ENCODE measurements at places on chromosomes 1 and 21.
A peak's percentile ranks its signal among the peaks of the same experiment; 100 is the strongest.

- DNase-seq, result no peak
Measured at GRCh38 chr1:101453844-101454243, 217.0 kb downstream of the S1PR1 start.

DNA sequence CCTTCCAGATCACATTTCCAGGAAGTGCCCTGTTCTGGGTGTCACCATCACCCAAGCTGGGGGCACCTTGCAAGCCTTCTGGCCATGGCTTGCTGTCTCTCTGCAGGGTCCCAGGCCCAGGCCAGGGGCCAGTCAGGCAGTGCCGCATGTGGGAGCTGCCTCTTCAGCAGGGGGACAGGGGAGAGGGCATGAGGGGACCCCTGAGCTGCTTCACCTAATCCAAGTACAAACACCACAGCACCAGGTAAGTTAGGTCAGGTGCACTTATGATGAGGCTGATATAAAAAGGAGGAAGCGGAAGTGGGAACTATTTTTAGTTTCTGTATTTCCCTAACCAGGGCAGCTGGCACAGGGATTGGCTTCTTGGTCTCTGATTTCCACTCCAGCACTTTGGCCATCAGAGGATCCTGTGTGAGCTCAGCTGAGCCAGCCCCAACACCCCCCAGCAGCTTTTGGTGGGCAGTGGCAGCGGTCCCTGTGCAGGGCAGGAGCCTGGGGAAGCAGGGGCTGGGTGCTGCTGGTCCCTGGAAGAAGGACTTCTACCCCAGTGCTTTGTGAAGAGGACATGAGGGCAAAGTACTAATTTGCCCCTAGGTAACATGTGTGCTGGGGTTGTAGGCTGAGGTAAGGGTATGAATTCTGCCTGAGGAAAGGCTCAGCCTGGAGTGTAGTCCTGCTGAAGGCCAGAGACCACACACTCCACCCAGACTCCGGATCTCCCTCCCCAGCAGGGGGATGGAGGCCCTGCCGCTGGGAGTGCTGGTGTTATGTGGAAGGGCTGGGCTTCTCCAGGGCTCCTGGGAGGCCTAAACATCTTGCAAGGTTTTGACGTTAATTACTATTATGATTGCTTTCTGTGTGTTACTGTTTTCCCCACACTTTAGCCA lies 3.3 kb upstream of the PCBP3 start:
- no peak for DNase-seq

DNA sequence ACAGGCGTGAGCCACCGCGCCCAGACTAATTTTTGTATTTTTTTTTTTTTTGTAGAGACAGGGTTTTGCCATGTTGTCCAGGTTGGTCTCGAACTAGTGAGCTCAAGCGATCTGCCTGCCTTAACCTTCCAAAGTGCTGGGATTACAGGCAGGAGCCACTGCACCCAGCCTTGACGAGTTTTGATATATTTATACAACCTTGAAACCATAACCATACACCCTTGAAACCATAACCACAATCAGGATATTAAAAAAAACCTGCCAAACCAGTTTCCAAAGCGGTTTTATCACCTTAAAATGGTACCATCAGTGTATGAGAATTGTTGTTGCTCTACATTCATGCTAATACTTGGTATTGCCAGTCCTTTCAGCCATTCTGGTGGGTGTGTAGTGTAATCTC lies 3.7 kb upstream of the PHACTR4 start:
- no peak for DNase-seq

GRCh38 chr1:61058483-61059245 lies 23.7 kb upstream of the NFIA start:
- no peak for DNase-seq

DNA sequence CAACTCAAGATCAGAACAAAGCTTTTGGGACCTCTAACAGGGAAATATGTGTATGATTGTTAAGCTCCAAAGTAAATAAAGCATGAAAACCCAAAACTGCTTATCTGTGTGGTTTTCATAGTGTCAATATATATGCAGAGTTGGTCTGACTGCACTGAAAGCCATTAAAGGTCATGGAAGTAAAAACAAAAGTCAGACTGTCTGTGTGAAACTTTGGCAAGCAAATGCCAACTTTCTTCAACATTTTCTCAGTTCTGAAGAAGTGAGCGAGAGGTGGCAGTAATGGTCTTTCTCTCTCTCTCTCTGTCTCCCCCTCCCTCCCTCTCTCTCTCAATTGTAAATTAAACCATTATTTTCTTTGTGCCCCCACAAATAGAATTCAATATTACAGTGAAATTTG lies 100.1 kb upstream of the S1PR1 start:
- DNase-seq, result no peak

GRCh38 chr1:28143496-28144202 lies 32.8 kb downstream of the PTAFR start:
- DNase-seq, result no peak

- DNase-seq, result no peak
Measured at GRCh38 chr1:6531996-6532395, 22.3 kb downstream of the NOL9 start.

DNA sequence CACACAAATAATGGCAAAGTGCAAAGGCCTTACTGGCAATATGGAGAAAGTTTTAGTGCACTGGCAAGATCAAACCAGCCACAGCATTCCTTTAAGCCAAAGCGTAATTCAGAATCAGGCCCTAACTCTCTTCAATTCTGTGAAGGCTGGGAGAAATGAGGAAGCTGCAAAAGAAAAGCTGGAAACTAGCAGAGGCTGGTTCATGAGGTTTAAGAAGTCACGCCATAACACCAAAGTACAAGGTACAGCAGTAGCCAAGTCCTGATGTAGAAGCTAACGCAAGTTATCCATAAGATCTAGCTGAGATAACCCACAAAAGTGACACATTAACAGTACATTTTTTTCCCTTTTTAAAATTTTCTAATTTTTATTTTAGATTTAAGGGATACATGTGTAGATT lies 57.1 kb downstream of the SLC27A3 start:
- DNase-seq, result no peak

DNA sequence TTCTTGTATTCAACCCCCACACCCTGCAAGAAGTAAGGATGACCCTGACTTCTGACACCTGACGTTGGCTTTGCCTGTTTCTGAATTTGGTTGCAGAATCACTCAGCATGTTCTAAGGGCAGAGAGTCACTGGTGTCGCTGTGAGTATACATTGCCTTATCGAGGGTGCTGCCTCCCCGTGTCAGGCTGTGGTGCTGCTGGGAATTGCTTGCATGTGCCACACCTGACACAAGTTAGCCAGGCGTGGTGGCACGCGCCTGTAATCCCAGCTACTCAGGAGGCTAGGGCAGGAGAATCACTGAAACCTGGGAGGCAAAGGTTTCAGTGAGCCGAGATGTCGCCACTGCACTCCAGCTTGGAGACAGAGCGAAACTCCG lies 45.9 kb downstream of the WDR4 start:
- DNase-seq, result no peak

GRCh38 chr1:232635778-232636356 lies 5.9 kb upstream of the SIPA1L2 start:
- DNase-seq, result peak; percentile 45

- no peak for DNase-seq
Measured at GRCh38 chr1:241605146-241605805, 34.9 kb downstream of the CHML start.

- no peak for DNase-seq
Measured at GRCh38 chr21:30434033-30434631, 4.1 kb downstream of the KRTAP13-4 start.

- no peak for DNase-seq
Measured at GRCh38 chr1:176066709-176067108, 140.4 kb downstream of the COP1 start.

DNA sequence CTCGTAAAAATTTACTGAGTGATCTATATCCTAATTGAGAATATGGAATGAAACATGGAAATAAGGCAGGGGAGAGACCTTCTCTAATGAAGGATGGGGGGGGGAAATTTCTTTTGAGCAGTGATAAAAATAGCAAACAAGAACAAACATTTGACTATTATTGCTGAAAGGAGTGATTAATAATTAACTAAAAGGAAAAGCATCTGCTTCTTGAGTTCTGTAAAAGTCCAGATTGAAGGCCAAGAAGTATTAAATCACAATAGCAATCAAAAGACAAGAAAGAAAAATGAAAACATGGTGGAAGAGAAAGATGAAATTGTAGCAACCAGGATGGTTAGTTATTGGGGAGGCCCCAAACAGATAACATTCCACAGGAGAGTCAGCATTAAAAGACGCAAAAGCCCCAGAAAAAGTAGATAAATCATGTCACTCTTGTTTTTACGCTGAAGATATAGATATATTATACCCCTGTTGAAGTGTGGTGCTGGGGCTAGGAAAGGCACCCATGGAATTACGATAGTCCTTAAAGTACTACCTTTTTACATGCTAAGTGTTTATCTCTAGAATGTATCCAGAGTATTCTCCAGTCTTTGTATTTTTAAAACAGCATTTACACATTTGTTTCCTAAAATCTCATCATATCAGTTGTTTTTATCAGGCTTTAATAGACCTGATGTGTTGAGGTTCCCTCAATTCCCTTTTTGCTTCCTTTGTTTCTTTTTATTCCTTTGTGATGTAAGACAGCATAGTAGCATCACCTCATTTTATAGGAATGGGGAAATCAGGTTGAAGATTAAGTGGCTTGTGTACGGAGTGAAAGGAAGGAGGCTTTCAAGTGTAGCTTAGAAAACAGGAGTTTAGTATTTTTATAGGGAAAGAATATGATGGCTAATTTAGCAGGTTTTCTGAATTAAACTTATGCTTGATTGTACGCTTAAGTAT lies 28.9 kb downstream of the DISP1 start:
- no peak for DNase-seq

- no peak for DNase-seq
Measured at GRCh38 chr1:235670157-235670776, 20.7 kb upstream of the GNG4 start.

- no peak for DNase-seq
Measured at GRCh38 chr1:172112576-172112975, 271.3 kb downstream of the DNM3 start.

- DNase-seq, result no peak
Measured at GRCh38 chr1:68950036-68950435, 453.2 kb upstream of the DEPDC1 start.

DNA sequence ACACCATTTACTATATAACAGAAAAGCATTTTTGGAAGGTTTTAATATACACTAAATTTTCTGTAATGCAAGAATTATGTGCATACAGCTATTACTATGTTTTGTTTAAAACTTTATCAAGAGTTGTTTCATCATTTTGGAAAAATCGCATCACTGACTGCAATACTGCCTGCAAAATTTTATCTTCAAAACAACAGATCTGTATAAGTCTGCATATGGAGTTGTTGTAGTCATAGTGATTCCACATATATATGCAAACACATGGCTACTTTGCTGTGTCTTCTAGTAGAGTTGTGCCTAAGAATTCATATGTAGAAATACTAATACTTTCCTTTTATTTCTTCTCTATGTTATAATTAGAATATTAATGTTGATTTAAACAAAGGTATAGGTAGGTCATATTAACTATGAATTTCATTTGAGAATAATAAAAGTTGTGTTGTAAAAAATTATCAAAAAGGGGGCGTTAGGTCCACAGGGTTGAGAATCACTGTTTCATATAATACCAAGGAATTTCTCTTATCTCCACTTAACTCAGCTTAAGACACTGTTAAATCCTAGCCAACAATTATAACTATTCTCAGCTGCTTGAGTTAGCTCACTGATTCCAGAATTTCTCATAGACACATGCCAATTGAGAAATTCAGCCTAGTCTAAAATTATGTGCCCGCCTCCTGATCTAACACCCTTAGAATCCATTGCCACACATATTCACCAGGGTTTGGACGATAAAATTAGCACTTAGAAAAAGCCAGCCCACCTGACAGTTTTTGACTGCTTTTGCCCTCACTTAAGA lies 22.9 kb upstream of the LAMC1 start:
- no peak for DNase-seq

DNA sequence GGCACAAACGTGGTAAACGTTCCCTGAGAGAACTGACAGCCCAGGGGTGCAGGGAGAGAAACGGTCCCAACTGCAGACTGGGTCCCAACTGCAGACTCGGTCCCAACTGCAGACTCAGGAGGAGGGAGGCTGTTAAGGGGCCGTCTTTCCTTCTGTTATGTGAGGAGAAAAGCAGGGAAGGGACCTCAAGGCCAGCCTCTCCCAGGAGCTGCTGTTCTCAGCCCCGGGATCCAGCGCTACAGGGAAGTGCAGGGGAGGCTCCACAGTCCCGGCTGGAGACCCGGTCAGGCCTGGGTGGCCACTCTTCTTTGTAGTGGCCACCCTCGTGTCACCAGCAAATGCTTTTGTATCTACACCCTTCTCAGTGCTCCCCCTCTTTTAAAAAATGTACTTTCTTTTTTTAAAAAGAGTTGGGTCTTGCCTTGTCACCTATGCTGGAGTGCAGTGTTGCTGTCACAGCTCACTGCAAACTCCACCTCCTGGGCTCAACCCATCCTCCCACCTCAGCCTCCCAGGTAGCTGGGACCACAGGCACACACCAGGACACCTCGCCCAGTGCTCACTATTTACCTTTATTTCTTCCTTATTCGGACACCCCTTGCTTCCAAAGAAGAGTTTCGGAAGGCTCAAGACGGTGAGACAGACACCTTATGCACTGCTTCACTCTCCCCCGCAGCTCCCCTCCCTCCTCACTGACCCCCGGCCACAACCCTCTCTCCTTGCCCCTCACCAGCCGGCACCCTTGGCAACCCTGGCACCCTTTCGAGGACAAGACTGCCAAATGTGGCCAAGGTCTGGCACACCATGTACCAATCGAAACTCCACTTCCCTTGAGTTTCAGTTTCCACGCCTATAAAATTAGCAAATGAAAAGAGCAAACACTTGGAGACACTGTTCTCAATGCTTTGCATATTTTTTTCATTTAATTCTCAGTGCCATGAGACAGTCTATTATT lies 21.8 kb downstream of the CAPN2 start:
- no peak for DNase-seq

DNA sequence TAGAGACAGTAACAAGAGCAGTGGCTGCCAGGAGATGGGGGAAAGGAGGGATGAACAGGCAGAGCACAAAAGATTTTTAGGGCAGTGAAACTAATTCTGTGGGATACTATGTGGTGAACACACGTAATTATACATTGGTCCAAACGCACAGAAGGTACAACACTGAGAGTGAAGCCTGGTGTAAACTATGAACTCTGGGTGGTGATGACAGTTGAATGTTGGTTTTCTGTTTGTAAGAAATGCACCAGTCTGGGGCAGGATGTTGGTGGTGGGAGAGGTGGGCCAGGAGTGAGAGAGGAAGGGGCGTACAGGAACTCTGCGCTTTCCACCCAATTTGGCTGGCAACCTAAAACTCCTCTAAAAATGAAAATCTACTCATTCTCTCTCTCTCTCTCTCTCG lies 50.2 kb upstream of the TIAM1 start:
- no peak for DNase-seq
